Activated CD8-positive, alpha-beta memory T cell treated with anti-CD3 and anti-CD28 coated beads for 1 hour (primary cell): ENCODE measurements at places on chromosomes 3 and 15.

DNA sequence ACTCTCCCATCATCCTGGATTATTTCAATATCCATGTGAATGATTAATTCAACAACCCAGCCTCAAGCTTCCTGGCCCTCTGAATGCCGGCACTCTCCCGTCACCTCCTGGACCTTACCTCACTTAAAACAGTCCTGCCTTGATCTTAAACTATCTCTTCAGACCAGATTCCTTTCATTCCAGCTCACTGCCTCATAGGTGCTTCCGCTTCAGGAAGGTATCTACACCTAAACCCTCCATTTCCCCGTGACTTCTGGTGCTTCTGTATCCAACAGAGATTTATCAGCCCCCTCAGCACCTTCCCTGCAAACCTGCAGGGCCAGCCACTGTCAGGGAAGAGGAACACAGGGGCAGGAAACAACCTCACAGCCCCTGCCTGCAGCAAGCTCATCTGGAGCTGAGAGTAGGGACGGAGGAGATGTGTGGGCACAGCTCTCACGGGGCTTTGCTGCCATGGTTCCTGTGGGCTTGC lies 98.9 kb upstream of the TJP1 start:
- DNase-seq, result no peak

DNA sequence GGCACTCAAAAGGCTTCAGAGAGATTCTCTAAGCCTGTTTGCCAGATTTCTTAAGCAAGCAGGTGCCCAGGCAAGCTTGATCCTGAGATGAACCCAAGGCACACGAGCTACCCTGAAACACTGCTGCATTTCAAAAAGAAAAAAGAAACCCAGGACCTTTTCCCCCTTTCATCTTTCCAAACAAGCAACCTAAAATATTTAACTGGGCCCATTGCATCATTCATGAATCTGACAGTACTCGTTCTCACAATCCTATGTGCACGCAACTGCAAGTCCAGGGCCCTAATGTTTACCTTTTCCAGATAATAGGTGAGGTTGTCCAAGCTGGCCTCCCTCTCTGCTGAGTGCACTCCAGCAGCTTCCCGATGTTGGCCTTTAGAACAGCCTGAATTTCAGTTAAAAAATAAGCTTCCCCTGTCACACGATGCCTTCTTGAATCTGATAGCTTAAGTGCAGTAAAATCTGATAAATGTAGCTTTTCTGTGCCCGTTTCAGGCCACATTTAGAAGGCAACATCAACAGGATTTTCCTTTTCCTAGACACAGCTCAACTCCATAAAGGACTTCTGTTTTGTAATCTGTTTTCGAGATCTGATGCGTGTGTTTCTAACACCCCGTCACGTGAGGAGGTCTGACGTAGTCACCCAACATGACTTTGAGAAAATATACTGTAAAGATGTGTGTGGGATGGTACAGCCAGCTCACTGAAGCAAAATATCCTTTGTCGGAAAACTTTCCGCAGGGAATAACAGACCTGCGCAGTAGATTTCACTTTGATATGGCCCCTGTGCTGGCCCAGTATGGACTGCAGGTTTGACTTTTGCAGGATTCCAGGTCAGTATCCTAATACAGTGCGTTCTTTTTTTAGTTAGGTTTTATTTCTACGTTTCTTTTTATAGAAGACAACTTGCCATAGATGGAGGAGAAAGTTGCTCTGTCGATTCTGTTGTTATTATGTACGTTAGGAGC lies 55.1 kb upstream of the RASA2 start:
- DNase-seq, result no peak

DNA sequence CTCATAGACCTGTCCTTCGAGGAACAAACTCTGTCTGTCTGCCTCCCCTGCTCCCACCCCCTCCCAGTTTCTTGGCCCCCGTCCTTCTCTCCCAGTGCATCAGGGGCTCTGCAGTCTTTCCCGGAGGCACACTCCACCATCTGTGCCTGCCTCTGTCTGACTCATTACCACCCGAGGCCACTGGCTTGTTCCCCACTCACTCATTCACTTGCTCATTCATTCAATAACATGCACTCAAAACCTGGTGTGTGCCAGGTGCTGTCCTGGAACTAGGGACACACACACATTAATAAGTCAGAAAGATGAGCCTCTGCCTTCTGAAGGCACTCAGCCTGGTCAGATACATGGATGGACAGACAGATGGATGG lies 12.4 kb downstream of the AMIGO3 start:
- DNase-seq, result no peak

DNA sequence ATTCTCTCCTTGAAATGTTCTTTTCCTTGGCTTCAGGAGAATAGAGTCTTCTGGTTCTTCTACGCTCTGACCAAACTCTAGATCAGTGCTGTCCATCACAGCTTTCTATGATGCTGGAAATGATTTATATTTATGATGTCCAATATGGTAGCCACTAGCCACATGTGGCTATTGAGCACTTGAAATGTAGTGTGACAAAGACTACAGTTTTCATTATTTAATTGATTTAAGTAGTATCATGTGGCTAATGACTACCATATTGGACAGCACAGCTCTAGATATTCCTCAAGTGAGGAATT lies 2.9 kb downstream of the LNP1 start:
- no peak for DNase-seq

GRCh38 chr3:183613366-183614285 lies 21.8 kb upstream of the KLHL24 start:
- no peak for DNase-seq

GRCh38 chr15:48479751-48480150 lies 148.5 kb downstream of the DUT start:
- DNase-seq, result no peak

GRCh38 chr3:177262396-177262795 lies 65.1 kb upstream of the TBL1XR1 start:
- no peak for DNase-seq

DNA sequence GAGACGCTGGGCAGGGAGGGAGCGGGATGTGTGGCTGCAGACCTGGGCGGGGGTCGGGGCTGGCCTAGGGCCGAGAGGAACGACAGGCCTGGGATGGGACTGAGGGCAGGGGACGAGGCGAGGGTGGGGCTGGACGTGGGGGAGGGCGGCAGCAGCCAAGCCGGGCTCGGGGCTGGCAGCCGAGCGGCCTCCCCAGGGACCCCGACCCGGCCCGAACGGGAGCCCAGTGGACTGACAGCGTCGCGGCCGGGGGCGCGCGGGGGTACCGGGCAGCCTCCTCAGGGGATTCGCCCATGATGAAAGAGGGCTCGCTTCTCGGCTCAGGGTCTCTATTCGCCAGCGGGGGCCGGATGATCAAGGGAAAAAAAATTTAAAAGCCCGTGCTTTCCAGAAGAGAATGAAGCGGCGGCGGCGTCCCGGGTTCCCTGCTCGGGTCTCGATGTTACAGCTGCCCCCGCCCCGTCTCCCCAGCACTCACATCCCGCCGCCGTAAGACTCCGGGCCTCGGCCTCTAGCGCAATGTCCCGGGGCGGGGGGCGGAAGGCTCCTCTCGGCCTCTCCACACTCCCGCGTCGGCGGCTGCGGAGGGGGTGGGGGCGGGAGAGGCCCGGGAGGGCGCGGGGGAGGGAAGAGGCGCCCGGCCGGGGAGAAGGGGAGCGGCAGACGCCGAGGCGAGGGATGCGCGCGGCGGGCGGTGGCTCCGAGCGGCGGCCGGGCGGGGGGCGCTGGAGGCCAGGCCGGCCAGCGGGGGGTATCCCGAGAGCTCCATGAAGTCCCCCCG lies 4.3 kb downstream of the PTH1R start:
- DNase-seq, result no peak

DNA sequence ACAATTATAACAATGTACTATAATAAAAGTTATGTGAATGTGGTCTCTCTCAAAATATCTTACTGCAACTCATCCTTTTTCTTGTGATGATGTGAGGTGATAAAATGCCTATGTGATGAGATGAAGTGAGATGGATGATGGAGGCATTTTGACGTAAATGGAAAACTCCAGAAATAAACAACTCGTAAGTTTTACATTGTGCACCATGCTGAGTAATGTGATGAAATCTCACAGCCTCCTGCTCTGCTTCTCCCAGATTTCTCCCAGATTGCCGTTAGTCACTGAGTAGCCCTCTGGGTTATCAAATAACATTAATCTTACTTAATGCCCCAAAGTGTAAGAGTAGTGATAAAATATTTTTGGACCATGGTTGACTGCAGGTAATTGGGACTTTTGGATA lies 64.8 kb upstream of the SLCO2A1 start:
- no peak for DNase-seq

- no peak for DNase-seq
Measured at GRCh38 chr3:77053795-77054194, 13.9 kb downstream of the ROBO2 start.

DNA sequence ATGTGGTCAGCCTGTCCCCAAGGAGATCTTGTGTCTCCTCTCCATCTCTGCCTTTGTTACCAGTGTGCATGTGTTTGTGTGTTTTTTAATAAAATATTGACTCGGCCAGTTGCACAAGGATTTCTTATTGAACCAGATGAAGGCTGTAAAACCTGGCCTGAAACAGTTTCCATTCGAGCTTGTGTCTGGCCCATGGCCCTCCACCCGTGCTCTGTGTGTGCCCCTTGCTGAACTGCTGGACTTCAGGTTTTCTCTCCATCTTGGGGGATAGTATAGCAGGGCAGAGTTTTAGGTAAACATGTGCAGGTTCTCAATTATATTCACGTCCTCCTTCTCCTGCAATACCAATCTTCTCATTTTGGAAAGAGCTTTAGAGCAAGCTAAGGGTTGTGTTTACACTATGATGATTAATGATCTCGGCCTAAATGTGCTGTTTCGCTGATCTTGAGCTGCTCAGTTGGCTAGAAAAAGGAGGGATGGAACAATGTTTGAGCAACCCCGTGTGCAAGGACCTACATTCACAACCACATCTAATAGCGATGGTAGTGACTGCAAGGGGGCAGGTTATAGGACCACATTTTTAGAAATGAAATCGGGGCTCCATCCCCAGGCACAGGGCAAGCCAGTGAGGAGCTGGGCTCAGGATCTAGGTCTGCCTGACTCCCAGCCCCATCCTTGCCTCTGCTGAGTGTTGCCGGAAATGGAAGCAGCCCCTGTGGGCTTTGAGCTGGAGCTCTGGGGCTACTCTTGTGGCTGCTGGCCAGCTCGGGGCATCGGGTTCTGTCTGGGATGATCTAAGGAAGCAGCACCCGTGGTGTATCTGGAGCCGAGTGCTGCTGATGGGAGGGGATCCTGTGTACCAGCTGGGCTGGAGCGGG lies 47.7 kb downstream of the CMTM6 start:
- DNase-seq, result no peak

- DNase-seq, result no peak
Measured at GRCh38 chr3:5078151-5078550, 43.9 kb upstream of the ARL8B start.

DNA sequence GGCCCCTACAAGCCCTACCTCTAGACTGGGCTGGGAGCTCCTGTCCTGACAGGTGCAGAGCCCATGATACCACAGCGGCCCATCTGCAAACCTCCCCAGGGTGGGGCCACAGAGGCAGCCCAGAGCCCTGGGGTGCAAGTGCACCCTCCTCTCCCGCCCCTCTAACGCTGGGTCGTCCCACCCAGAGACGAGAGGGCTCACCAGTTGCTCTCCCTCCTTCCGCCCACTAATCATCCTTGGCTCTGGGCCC lies 742 bp downstream of the TNK2 start:
- DNase-seq, result no peak

GRCh38 chr15:88805031-88805780 lies 2.0 kb downstream of the ACAN start:
- DNase-seq, result no peak

DNA sequence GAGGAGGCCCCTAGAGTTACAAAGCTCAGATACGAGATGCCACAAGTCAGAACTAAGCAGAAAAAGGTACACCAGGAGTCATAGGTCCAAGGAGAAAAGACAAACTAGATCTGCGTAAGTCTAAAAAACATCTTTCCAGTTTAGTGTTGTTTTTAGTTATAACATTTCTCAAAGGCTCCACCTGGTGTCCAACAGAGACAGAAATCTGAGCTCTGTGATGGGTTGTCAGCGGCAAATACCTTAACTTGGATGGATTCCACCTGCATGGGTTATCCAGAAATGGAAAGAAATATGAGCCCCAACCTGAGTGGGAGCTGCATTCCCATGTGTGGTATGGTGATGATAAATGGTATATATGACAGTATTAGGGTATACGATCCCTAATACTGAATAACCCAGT lies 238.6 kb upstream of the CHRM5 start:
- no peak for DNase-seq

- no peak for DNase-seq
Measured at GRCh38 chr3:140499114-140499757, 178.6 kb upstream of the TRIM42 start.

DNA sequence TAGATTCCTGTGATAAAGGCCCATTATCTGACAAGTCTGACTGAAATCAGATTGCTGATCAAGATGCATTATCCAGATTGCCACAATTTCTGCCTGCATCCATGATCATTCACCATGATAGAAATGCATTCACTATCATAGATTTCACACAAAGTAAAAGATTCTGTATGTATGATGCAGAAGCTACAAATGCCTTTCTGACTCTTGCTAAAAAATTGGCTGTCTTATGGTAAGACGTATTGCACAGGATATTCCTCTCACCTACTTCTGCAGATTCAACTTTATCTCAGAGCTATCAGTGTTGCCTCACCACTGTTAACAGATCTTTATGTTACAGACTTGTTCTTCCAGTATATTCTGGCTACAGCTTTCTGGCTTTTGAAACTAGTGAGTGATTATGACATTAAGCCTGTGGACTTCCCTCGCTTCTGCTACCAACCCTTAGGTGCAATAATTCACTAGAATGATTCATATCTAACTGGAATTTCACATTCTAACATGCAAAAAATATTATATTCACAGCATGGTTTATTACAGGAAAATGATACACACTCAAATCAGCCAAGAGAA lies 955.3 kb downstream of the EPHA3 start:
- DNase-seq, result no peak

DNA sequence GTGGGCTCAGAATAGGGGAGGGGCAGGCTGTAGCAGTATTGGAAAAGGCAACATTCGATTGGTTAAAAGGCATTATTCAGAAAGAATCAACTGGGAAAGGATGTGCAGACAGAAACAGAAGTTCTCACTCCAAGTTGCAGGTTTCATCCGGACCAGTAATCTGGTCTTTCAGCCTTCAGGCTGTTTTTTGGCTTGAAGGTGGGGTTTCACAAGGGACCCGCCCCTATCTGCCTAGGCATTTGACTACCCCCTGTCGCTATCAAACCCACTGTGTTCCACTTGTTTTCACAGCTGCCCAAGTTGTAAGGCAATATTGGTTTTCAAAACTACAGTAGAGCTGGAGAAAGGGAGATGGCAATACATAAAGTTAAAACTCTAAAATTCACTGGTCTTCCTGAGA lies 96.9 kb downstream of the VPS8 start:
- no peak for DNase-seq

GRCh38 chr3:13451301-13451673 lies 28.8 kb upstream of the HDAC11 start:
- peak; percentile 4 for DNase-seq
